ENCODE measurements at places on chromosomes 13 and 19. TPM values are rescaled to one million over a fixed set of nuclear protein-coding genes. Genes with fewer than 3 reads are reported as not detected.

- DNase-seq: no peak
Observed at GRCh38 chr19:52140032-52140710, 433 bp upstream of the ZNF616 start.

DNA sequence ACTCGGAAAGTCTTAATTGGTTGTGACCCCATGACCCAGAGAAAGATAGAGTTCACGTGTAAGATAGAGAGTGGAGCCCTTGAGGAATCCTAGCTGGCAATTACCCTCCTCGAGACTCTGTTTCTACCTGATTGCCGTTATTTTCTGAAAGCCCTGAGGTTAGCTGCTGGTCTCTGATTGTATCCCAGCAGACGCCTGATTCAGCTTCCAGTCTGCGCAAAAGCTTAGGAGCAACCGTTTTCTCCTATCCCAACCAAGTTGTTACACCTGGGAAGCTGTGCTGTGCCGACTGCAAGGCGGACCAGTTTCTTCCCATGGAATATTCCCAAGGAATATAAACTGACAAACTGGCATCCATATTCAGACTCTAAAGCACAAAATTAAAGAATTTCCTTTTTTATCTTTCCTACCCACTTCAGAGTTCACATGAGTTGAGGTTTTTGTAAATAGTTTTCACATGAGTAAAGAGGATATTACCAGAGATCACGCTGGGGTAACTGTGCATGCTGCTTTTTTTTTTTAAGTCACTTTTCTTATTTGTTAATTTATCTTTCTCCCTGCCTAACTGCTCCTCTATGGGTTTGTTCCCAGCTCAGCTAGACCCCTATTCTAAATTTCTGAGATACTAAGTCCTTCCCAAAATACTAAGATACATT lies 1.5 kb upstream of the TRPC4 start:
- DNase-seq: no peak

GRCh38 chr13:97319113-97319720 lies 97.1 kb downstream of the MBNL2 start:
- no peak for DNase-seq

GRCh38 chr13:21134475-21134874 lies 41.9 kb downstream of the SKA3 start:
- DNase-seq: no peak

LRRC4B gene
- total RNA-seq: 1.1 TPM
